ENCODE measurements at places on chromosomes 3 and 15.

DNA sequence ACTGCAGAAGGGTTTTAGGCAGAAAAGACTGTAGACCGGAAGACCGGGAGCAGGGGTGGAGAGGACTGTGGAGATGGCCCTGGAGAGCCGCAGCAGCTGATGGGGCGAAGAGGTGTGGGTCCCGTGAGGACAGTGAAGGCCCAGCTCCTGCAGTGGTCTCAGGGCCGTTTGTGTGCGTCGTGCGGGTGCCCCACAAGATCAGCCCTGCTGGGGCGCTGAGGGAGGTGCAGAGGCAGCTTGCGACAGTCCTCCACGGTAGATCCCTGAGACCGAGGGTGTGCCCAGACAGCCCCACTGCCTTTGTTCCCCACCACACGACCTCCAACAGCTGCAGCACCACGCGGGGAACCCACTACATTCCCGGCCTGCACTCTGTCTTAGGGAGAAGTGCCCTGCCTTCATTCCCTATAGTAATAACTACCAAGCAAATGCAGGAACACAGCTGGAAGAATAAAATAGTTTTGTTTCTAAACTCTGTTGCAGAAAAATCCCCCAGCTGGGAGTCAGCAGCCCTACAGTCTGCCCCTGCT lies 19.0 kb upstream of the CRABP1 start:
- no peak for DNase-seq

GRCh38 chr15:28929200-28929599 lies 43.4 kb downstream of the APBA2 start:
- no peak for DNase-seq

GRCh38 chr3:9808345-9809037 lies 1.6 kb upstream of the TTLL3 start:
- DNase-seq: peak; percentile 72

- DNase-seq: no peak
These were observed 1.8 kb upstream of the ATP10A start for GRCh38 chr15:25864966-25865365.
